ENCODE measurements at places on chromosomes 7 and 10.

GRCh38 chr10:73964743-73965142, 33.2 kb upstream of the VCL start:
- no peak for DNase-seq

DNA sequence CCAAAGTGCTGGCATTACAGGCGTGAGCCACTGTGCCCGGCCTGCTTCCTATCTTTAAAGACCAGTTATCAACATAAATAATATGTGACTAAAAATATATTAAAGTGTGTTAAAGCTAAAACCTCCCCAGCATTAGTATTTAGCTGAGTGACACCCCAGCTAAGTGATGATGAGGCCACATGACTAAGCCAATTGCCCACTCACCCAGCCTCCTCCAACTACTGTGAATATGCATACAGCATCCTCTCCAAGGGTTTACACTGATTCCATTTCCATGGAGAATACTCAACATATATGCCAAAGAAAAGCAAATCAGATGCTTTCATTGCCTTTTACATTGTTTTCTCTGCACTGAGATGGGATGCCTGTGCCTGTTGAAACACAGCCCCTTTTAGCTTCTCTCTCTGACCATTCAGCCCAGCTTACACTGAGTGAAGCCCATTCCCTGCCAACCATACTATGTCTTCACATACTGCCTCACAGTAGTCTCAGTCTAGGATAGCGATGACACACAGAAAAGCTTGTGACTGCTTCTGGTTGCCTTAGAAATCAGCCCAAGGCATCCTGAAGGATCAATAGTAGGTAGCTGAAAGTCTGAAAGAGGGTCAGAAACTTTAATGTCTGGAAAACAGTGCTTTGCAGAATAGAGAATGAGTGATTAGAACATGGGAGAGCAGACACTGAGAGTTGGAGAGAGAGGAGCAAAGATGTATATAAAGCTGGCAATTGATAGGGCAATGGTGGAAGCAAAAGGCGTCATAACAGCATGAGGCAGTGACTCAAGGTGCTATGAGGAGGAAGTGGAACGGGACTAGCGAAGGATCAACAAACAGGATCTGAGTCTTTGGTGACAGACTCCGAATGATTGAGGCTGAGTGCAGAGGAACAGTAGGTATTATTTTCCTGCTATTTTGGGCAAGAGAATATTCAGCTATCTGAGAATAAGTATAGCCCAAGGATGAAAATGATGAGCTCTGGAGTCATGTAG, 19.8 kb upstream of the ATE1 start:
- no peak for DNase-seq

DNA sequence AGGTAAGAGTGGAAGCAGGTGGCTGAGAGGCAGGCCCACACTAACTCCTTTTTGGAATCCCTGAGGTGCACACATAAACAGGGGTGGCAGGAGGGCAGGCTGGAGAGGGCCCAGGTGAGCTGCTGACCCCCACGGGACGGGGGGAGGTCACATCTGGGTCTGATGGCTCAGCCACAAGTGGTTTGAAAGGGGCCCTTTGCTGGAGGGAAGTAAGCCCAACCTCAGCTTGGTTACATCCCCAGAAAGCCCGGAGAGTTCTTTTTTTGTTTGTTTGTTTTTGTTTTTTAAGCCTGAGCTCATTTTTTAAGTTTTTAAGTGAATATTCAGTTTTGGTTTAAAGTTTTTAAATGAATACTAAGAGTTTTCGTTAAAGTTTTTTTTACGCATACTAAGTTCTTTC, 72.8 kb upstream of the CUX1 start:
- DNase-seq: no peak

DNA sequence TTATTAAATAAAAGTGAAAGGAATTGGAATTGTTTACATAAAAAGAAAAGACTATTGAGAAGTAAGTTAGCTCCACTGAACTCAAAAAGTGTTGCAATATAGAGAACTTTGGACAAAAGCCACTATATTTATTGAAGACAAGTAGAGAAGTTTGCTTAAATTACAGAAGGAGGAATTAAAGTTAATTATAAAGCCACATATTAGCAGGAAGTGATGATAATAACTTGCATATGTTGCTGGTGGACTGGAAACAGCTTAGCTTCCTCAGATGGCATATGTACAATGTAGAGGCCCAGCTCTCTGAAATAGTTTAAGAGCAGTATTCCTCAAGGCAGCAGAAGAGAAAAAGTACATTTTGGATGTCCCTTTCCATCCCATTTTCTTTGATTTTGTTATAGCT, 400.7 kb downstream of the GATA3 start:
- DNase-seq: no peak

GRCh38 chr10:30013757-30014156, 45.6 kb downstream of the JCAD start:
- peak; percentile 48 for DNase-seq

GRCh38 chr10:113124724-113125123, 174.7 kb downstream of the TCF7L2 start:
- no peak for DNase-seq

DNA sequence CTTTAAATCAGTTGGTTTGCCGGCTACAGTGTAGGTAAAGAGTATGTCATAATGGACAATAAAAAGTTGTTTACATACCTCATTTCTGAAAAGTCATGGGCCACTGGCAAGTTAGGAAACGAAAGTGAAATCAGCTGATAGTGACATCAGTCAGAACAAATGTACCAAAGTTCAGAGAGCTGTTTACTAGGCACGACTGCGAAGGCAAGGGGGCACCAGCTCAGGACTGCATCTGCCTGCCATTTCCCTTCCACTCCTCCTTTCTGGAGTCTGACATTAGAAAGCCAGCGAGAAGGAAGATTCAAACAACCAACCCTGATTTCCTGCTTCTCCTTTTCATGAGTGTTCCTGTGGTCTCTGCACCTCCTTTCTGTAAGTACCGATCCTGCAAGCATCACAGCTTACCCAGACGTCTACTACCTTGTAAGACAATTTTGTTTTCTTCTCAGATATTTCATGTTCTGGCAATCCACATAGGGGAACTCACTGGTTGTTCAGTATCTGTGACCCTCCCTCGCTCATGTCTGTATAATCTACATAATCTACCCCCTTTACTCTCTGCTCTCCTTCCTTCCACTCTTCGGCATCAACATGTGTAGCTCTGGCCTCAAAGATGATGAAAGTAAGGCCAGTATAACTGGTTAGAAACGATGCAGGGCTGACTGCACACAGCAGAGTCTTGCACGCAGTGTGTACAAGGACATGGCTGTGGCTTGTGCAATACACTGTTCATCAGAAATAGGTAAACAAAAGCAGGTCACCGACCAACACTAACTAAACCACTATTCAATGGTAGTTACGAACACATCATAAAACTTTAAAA, at the start of gene TMEM140:
Gene TMEM140, plus strand, starts transcription at position 174 of the 823 bp plus-strand sequence. CDS start 16,370 bp downstream, outside the sequence.
- DNase-seq: peak; percentile 82

GRCh38 chr10:17428351-17429097, 25.9 kb downstream of the ST8SIA6 start:
- DNase-seq: no peak

GRCh38 chr10:47154762-47155161, 145.2 kb upstream of the GDF10 start:
- no peak for DNase-seq

- no peak for DNase-seq
Observed at GRCh38 chr10:132815168-132815857, 29.4 kb upstream of the NKX6-2 start.

GRCh38 chr7:28926871-28927597, 31.1 kb downstream of the TRIL start:
- DNase-seq: peak; percentile 92

GRCh38 chr7:93823621-93824020, 66.9 kb downstream of the TFPI2 start:
- DNase-seq: no peak

DNA sequence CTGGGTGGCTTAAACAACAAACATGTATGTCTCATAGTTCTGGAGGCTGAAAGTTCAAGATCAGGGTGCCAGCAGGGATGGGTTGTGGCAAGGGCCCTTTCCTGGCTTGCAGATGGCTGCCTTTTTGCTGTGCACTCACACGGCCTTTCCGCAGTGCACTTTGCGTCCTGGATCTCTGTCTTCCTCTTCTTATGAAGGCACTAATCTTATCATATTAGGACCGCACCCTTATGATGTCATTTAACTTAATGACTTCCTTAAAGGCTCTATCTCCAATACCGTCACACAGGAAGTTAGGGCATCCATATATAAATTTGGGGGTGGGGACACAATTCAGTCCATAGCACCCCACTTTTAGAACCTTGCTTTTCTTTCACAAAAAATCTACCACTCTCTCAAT, 255.2 kb downstream of the SNX13 start:
- DNase-seq: no peak

DNA sequence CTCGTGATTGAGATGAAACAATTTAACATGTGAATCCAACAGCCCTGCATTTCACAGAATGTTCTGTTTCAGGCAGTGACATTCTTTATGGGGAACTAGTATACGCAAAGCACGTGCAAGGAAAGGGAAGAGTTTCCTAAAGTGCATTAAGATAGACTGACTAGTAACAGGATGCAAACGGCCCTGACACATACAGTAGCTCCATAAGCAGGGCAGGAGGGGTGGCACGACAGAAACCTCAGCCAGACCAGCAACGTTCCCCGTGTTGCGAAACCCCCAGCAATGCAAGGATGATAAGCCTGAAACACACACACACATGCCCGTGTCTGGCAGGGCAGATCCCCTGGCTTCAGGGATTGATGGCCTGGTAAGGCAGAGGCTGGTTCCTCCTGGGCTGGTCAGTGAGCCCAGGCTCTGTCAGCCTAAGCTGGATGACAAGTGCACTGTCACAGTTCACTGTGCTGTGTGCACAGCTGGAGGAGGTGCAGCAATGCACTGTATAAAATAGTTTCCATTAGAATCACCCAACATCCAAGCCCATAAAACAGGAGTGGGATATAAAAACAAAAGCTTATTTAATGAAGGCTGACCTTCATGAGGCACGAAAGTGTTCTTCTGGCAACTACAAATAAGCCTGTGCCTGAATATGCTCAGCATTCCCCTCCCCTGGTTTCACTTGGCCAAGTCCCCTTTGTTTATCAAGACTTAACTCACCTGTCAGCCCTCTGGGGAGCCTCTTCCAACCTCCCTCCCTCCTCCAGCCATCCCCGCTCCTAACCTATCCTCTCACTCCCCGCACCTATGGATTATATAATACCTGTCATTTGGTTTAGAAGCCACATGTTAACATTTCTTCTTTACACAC, 88.8 kb downstream of the GSAP start:
- DNase-seq: no peak

DNA sequence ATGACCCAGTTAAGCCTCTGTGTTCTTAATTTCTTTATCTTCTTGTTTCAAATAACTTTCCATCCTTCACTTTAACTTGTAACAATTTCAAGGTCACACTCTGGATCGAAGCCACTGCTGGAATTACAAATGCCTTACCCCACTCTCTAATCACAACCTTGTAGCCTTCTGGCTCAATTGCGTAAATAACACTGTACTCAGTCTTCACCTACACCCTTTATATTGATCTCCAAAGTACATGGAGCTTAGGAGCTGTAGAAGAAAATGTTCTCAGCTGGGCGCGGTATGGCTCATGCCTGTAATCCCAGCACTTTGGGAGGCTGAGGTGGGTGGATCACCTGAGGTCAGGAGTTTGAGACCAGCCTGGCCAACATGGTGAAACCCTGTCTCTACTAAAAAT, 164.3 kb upstream of the NPSR1 start:
- no peak for DNase-seq

DNA sequence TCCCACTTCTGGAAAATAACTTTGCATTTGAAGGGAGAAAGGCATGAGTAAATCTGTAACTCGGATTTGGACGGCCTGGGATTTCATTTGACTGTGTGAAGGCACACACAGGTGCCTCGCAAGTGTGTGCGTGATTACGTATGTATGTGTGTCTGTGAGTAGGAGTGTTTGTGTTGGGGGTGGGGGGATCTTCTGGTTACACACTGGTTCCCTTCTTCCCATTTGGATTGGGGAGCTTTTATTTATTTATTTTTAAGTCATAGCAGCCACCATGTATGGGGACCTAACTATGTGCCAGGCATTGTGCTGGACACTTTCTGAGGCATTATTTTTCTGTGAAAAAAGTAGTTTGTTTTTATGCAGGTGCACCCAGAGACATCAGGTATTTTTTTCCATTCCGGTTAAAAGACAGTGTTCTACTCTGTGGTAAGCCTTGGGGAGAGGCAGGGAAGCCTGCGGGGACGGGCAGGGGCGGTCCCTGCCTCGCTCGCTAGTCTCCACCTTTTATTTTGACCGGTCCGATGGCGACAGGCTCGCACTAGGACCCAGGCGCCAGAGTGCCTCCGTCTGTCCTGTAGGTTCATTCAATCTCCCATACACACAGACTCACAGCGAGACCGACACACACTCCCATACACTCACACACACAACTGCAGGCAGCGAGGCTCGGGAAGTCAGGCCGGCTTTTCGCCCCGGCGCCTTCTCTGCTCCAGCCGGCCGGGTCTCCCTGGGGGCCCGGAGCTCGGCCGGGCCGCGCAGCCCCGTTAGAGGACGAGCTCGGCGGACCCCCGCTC, at the start of gene MXI1:
Gene MXI1, plus strand, starts transcription at position 595 of the 794 bp plus-strand sequence. CDS start 204 bp downstream, outside the sequence.
- peak; percentile 92 for DNase-seq

- no peak for DNase-seq
Observed at GRCh38 chr10:124198125-124198501, 104.7 kb upstream of the CHST15 start.

GRCh38 chr7:37040330-37040729, 316.0 kb upstream of the AOAH start:
- no peak for DNase-seq

- DNase-seq: no peak
Observed at GRCh38 chr10:50512743-50513416, 110.9 kb downstream of the SGMS1 start.

DNA sequence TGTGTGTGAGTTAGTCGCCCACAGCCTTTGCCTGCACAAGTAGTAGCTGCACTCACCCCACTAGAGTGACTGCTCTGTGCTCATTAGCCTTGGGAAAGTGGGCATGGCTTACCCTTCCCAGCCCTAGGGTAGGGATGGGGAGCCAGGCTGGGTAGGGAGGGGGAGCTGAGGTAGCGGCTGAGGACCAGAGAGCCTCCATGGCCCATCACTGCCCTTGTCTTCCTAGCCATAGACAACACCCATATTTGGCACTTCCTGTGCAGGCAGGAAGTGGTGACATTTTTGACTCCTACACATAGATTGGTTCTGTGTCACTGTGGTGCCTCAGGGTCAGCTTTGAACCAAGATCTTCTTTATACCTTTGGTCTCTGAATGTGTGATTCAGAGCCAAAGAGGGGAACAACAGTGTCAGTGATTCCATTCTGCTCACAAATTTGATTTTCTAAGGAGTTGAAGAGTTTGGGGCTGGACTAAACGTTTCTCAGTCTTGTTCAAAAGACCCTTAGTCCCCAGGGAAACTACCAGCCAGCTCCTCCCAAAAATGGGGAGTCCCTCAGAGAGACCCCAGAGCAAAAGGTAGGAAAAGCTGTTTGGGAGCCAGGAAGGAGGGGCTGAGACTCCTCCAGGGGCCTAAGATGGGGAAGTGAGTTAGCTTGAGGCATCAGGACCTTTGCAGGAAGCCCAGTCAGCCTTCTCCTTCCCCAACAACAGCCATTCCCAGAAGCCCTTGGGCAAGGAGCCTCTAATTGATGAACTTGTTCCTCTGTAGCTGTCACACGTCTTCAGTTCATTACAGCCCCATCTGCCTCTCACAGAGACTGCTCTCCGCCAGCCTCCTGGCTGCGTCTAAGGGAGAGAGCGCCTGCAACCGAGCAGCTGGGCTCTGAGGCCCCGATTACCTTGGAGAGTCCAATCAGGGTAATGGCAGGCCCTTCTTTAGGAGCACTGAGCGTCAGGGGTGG, 135.0 kb downstream of the CDH23 start:
- DNase-seq: no peak

GRCh38 chr7:3805151-3805550, 504.1 kb downstream of the SDK1 start:
- no peak for DNase-seq

All from Ammon's horn (tissue), 1 donor.